ENCODE measurements at places on chromosomes 7 and 10. TPM values are rescaled to one million over a fixed set of nuclear protein-coding genes. Genes with fewer than 3 reads are reported as not detected.

Gene TMEM176A
- not detected for total RNA-seq

DNA sequence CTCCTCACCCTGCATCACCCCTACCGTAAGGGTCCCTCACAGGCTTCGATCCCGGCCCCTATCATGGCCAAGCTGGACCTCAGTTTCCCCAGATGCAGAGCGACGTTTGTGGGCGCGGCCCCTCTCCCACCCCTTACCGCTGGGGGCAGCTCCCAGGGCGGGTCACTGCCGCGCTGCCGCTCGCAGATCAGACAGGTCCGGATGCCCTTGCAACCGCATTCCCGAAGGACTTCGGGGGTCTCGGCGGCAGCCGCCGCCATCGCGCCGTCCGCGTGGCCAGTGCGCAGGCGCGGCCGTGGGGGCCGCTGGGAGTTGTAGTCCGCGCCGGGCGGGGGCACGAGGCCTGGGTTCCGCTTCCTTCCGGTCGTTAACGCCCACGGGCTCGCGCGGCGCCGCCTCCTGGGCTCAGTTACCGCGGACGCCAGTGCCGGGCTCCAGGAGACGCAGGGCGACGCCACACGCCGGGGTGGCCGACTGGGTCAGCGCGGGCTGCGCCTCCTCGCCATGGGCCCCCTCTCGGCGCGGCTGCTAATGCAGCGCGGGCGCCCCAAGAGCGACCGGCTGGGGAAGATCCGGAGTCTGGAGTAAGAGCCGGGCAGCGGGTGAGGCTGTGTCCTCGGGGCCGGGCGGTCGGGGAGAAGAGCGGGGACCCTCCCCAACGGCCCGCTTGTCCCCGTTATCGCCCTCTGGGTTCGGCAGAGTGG is at the start of the genes ALKBH4 and LRWD1:
ALKBH4 (minus strand) TSS at position 287 of the 704 bp plus-strand sequence; CDS start at position 260, 27 bp downstream.
LRWD1 (plus strand) TSS at position 408 of the 704 bp plus-strand sequence; CDS start at position 505, 97 bp downstream.
- H3K27ac ChIP-seq, result peak within 1 kb of the TSS; percentile 86
- H3K36me3 ChIP-seq, result peaks cover 4% of the 10 kb centered on the region
- H3K27me3 ChIP-seq, result no peaks in the 10 kb centered on the region
- peak; percentile 97 for DNase-seq

Gene TMEM26
- not detected for total RNA-seq

DNA sequence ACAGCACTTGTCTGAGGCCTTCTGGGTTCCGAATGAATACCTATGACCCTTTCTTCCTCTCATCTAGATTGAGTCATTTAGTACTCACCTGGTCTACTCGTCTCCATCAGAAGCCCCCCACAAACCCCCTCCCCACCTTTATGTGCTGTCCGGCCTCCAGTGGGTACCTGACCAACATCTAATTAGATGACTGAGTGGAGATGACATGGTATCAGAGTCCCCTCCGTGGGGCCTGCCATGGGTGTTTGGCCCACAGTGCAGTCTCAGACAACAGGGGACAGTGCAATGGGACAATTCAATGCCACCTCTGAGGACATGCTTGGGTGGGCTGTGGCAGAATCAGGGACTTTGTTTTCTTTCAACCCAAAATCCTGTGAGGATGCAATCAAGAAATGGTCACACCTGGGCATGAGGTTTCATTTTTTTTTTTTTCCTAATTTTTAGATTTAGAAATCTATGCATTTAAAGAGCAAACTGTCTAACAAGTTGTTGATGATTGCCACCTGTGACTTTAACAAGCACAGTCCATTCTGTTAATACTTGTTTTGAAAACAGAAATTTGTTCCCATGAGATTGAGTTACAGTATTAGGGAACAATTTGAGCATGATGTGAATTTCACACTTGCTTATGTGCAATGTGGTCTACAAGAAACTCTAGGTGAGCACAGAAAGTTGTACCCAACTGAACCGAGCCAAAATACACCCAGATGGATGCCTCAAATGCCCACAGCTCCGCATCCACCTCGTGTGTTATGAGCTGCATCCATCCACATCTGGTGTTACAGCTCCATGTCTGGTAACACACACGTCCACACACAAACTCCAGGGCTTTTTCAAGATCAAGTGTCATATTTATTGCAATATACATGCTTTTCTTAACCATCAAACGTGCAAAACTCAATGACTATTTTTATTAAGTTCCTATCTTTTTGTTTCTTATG is 27.5 kb downstream of the GPRIN2 start:
- H3K27me3 ChIP-seq, result no peaks in the 10 kb centered on the region
- no peak overlapping the region for H3K27ac ChIP-seq
- DNase-seq, result peak; percentile 0
- no peak overlapping the region for H3K4me3 ChIP-seq

Gene ETV1
- total RNA-seq, result 0.18 TPM

Gene PLAU
- total RNA-seq, result 0.47 TPM

Gene LBX1
- total RNA-seq, result not detected

DNA sequence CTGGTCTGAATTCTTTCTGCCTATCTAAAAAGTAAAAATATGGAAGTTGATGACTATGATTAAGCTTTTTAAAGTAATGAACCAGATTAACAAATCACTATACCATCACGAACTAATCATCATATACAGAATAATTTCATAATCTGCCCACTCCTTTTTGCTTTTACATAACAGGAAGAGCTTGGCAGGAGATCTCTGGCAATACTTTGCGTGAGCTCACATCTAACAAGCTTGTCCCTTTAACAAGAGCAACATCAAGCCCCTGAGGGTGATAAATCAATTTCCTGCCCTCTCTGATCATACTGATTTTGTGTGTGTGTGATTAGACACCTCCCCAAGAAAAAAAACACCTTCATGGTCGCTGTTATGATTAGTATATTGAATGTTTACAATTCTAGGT is 143.5 kb upstream of the ASAH2 start:
- no peaks in the 10 kb centered on the region for H3K36me3 ChIP-seq
- no peak for DNase-seq
- peaks cover 31% of the 10 kb centered on the region for H3K4me1 ChIP-seq
- no peaks in the 10 kb centered on the region for H3K27me3 ChIP-seq
- no peak overlapping the region for H3K27ac ChIP-seq
- H3K4me3 ChIP-seq, result no peak overlapping the region

Gene CC2D2B
- total RNA-seq, result not detected

DNA sequence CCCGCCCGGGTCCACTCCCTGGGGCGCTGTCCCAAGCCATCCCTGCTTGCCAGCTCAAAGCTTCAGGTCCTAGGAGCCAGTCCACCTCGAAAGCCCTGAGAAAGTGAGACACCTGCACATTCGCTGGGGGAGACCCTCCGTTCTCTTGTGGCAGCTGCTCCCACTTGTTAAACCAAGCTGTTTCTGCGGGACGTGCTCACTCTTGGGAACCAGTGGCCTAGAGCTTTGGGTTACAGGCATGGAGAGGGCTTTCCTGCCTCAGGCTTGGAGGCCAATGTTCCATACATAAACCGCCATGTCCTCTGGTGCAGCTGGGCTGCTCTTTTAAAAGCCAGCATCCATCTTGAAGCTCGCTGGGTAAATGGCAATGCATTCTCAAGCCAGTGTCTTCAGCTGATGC is 19.9 kb upstream of the TTYH3 start:
- no peak for DNase-seq
- H3K27ac ChIP-seq, result no peak overlapping the region
- no peaks in the 10 kb centered on the region for H3K36me3 ChIP-seq

GRCh38 chr10:95289003-95289920 is 1.5 kb downstream of the PDLIM1 start:
- H3K36me3 ChIP-seq, result no peaks in the 10 kb centered on the region
- no peak overlapping the region for H3K27ac ChIP-seq
- peaks cover 48% of the 10 kb centered on the region for H3K27me3 ChIP-seq
- DNase-seq, result no peak
- peaks cover 5% of the 10 kb centered on the region for H3K4me1 ChIP-seq

- no peaks in the 10 kb centered on the region for H3K4me1 ChIP-seq
- H3K27ac ChIP-seq, result no peak overlapping the region
- H3K4me3 ChIP-seq, result no peak overlapping the region
- H3K27me3 ChIP-seq, result no peaks in the 10 kb centered on the region
Observed at GRCh38 chr10:122178655-122179054, 92.4 kb upstream of the BTBD16 start.

Gene FFAR4
- not detected for total RNA-seq

Gene DNAJC30
- total RNA-seq, result 6.7 TPM

DNA sequence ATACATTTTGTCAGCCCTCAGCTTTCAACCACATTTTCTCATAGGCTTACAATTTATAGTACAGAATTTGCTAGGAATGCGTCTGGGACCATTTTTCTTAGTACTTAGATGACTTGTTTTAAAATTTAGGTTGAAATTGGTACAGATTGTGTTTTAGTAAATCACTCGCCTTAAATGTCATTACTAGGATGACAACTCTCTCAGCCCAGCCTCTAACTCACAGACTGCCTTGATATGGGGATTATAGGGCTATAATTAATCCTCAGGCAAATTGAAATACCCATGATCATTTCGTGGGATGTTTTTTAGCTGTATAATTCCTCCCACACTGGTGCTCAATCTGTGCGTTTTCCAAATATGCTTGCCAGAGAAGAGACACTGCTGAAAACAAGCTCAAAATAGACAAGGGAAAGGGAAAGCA is 299.7 kb upstream of the AKR1E2 start:
- peaks cover 8% of the 10 kb centered on the region for H3K27me3 ChIP-seq
- DNase-seq, result no peak
- no peak overlapping the region for H3K27ac ChIP-seq
- H3K4me1 ChIP-seq, result no peaks in the 10 kb centered on the region

Gene H2BK1
- total RNA-seq, result not detected

DNA sequence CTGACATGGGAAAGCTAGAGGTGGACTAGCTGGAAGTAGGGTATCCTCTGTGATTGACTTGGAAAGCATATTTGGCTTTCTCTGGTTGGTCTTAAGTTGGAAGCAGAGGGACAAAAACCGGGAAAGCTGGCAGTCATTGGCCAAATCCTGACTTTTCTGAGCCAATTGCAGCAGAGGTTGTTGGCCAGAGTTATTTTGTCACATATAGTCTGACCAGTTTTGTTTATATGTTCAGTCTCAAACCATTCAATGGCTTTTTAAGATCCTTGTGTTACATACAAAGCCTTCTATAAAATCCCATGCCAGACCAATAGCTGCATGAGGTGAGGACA is 6.3 kb downstream of the CFAP69 start:
- no peak overlapping the region for H3K27ac ChIP-seq
- no peaks in the 10 kb centered on the region for H3K36me3 ChIP-seq
- H3K4me3 ChIP-seq, result no peak overlapping the region
- DNase-seq, result no peak
- H3K27me3 ChIP-seq, result peaks cover 38% of the 10 kb centered on the region
- H3K4me1 ChIP-seq, result no peaks in the 10 kb centered on the region

- peaks cover 22% of the 10 kb centered on the region for H3K4me1 ChIP-seq
- no peaks in the 10 kb centered on the region for H3K27me3 ChIP-seq
- DNase-seq, result peak; percentile 53
- peak overlapping the region; percentile 81 for H3K4me3 ChIP-seq
Observed at GRCh38 chr7:43869867-43870240, 537 bp upstream of the MRPS24 start.

Gene JAKMIP3
- 0.31 TPM for total RNA-seq

Gene AMPH
- not detected for total RNA-seq

- no peak for DNase-seq
- H3K27ac ChIP-seq, result no peak overlapping the region
- H3K4me1 ChIP-seq, result no peaks in the 10 kb centered on the region
- no peak overlapping the region for H3K4me3 ChIP-seq
Observed at GRCh38 chr7:158133515-158134271, 453.9 kb downstream of the PTPRN2 start.

Gene STEAP1B
- total RNA-seq, result not detected

DNA sequence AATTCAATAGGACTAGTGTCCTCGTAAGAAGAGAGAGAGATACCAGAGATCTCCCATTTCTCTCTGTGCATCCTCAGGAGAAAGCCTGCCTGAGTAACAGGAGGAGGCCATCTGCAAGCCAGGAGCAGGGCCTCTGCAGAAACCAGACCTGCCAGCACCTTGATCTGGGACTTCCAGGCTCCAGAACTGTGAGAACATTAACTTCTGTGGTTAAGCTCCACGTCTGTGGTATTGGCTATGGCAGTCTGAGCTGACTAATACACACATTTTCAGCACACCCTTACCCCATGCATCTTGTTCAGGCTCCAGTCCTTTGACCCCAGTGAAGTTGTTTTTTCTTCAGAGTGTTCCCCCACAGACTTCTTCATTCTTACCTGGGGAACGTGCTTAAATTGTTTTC is 3.1 kb upstream of the CRTAC1 start:
- peaks cover 76% of the 10 kb centered on the region for H3K27me3 ChIP-seq
- no peak overlapping the region for H3K27ac ChIP-seq
- H3K4me3 ChIP-seq, result no peak overlapping the region
- H3K36me3 ChIP-seq, result no peaks in the 10 kb centered on the region

- no peak overlapping the region for H3K27ac ChIP-seq
- peaks cover 8% of the 10 kb centered on the region for H3K36me3 ChIP-seq
- no peak overlapping the region for H3K4me3 ChIP-seq
- DNase-seq, result no peak
- no peaks in the 10 kb centered on the region for H3K27me3 ChIP-seq
Observed at GRCh38 chr10:21599582-21599981, 65.5 kb downstream of the MLLT10 start.

Gene SEMA3A
- 1.7 TPM for total RNA-seq

DNA sequence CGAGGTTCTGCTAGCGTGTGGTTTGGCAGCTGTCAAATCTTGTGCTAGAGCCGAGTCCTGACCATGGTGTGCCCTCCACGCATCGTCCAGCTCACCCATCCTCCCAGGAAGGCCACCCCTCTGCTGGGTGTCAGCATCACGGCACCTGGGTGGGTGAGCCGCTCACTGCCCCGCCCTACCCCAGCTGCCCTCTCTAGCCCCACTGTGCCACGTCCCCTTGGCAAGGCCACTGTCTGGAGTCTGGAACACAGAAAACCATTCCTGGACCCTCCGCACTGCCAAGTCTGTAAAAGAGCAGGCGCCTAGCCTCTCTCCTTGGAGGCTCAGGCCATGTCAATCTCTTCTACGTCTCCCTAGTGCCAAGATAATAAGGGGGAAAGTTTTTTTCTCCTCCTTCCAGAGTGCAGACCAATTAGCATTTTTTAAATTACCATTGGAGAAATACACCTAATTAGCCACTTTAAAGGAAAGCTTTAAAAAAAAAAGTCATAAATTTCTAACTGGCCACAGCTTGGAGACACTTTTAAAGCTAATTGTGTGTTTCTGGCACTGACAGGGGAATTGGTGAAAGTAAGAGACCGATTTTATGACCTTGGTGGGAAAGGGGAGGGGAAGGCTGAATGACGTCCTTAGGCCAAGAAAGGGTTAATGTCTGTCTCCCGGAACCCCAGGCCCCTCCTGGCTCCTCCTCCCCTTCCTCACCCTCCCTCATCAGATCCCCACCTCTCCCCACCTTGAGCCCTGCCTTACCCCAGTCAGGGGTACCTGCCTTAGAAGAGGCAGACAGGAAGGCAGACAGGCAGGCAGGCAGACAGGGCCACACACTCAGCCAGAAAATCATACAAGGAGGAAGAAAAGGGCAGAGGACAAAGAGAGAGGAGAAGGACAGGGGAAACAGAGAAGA is 151.2 kb downstream of the PLXNA4 start:
- H3K4me1 ChIP-seq, result peaks cover 19% of the 10 kb centered on the region
- H3K27me3 ChIP-seq, result no peaks in the 10 kb centered on the region
- DNase-seq, result no peak
- H3K36me3 ChIP-seq, result peaks cover 4% of the 10 kb centered on the region

Gene SPDYE11
- total RNA-seq, result not detected

GRCh38 chr7:135169964-135170273 is 588 bp downstream of the CYREN start:
- peak overlapping the region; percentile 83 for H3K4me3 ChIP-seq
- H3K27me3 ChIP-seq, result no peaks in the 10 kb centered on the region
- DNase-seq, result no peak
- H3K4me1 ChIP-seq, result peaks cover 48% of the 10 kb centered on the region

Data from activated CD8-positive, alpha-beta T cell treated with anti-CD3 and anti-CD28 coated beads for 36 hours (primary cell).